ENCODE measurements at places on chromosomes 4 and X. TPM values are rescaled to one million over a fixed set of nuclear protein-coding genes. Genes with fewer than 3 reads are reported as not detected.

RAB40A gene
- total RNA-seq, result 2.3 TPM

DNA sequence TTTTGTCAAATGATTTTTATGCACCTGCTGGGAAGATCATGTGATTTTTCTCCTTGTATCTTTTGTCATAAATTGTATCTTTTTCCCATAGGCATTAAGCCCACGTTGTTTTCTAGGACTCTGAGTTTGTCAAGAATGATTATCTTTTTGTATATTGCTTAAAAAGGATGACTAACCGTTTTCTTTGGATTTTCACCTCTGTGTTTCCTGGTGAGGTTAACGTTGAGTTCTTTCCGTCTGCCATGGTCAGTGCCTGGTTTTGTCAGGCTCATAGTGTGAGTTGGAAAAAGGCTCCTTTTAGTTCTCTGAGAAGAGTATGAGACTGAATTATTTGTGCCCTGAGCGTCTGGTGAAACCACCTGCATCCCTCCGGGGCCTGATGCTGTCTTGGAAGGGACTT, 21.9 kb downstream of the PCGF3 start:
- no peak for DNase-seq
- no peaks in the 10 kb centered on the region for H3K36me3 ChIP-seq
- no peak overlapping the region for H3K27ac ChIP-seq
- no peaks in the 10 kb centered on the region for H3K4me1 ChIP-seq
- no peak overlapping the region for H3K4me3 ChIP-seq

- no peaks in the 10 kb centered on the region for H3K36me3 ChIP-seq
- H3K4me1 ChIP-seq, result no peaks in the 10 kb centered on the region
- H3K4me3 ChIP-seq, result no peak overlapping the region
- H3K27me3 ChIP-seq, result no peaks in the 10 kb centered on the region
- no peak for DNase-seq
Observed at GRCh38 chrX:75051047-75051446, 105.0 kb downstream of the ABCB7 start.

- H3K4me1 ChIP-seq, result no peaks in the 10 kb centered on the region
- no peak for DNase-seq
- no peaks in the 10 kb centered on the region for H3K36me3 ChIP-seq
Observed at GRCh38 chr4:23697722-23698121, 192.1 kb downstream of the PPARGC1A start.
